ENCODE measurements at places on chromosomes 16 and 17.
A peak's percentile ranks its signal among the peaks of the same experiment; 100 is the strongest.

GRCh38 chr17:7313890-7314718 is 1.1 kb downstream of the GPS2 start:
- DNase-seq = no peak

- no peak for DNase-seq
Measured at GRCh38 chr17:66995944-66996343, 31.4 kb downstream of the CACNG4 start.

DNA sequence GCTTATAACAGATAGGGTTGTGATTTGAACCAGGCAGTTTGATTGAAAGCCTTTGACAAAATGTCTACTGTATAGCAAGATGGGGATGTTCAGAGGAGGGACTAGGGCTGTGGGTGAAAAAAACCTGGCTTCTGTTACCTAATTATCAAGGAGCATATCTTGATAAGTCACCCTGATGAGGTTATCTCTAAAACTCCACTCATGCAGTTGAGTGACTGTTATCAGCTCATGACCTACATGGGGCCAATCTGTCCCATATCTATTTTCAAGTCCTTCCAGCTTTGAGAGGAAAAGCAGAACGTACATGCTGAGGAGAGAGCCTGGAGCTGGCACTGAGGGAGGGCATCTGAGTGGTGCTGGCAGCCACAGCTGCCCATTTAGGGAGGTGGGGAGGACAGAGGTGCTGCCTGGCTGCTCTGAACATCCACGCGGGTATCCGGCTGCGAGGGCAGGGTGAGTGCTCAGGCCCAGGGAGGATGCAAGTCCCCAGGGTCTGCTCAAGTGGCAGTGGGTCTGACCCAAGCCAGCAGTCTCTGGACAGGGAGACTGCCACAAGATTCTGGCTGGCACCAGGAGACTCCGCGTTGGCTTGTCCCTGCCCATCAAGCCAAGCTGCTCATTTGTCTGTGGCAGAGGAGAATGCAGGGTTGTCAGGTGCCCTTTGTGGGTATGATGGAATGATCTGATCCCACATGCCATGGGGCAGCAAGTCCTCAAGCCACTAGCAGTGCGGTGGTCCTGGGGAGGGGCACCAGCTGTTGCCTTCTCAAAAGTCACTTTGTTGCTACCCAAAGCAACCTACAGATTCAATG is 29.2 kb downstream of the ATPAF2 start:
- no peak for DNase-seq

DNA sequence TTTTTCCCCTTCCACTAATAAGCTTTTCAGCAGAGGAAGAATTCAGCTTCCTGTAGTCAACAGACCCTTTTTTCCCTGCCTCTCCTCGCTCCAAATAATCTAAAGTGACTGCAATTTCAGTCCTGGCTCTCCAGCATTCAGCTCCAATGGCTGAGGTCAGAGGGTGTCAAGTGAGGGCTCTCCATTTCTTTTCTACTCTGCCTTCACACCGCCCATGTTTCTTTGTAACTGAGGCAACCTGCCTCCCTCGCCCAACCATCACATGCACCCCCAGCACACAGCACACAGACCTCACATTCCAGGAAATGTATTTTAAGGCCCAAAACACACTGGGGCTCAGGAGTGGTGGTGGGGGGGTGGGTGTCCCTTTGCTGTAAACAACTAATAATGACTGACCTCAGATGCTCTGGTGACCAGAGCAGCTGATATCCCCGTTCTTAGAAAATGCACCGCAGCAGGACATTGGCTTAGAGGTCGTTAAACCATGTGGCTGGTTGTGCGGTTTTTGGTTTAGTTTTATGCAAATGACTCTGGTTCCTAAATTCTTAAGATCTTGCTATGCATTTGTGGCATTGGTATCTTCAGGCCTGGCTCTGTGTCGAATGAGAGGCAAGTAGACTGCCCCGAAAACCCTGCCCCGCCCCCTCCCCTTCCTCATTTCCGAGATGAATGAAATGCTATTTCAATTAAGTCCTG is 203.6 kb downstream of the ZFHX3 start:
- peak; percentile 42 for DNase-seq

DNA sequence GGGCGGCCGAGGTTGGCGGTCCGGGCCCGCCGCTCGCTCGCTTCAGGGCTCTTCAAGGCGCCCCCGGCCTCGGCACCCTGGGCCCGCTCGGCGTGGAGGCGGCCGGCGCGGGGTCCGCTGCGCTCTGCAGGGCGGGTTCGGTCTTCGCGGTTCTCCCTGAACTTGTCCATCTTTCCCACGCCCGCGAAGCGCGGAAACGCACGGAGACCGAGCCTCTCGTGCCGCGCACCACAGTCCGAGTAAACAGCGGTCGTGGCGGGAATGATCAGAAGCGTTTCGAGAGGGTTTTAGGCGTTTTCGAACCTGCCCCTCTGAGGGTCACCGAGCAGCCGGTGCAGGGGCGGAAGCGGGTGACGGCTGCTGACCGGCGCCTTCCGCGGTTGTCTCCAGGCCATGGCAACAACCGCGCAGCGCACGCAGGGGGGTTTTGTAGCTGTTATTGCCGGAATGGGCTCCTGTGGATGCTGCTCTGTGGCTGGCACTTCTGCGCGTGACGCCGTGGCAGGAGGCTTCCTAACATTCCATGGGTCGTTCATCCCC is 414 bp downstream of the NARF start:
- no peak for DNase-seq

GRCh38 chr17:56680676-56681075 is 87.2 kb downstream of the NOG start:
- DNase-seq = no peak

DNA sequence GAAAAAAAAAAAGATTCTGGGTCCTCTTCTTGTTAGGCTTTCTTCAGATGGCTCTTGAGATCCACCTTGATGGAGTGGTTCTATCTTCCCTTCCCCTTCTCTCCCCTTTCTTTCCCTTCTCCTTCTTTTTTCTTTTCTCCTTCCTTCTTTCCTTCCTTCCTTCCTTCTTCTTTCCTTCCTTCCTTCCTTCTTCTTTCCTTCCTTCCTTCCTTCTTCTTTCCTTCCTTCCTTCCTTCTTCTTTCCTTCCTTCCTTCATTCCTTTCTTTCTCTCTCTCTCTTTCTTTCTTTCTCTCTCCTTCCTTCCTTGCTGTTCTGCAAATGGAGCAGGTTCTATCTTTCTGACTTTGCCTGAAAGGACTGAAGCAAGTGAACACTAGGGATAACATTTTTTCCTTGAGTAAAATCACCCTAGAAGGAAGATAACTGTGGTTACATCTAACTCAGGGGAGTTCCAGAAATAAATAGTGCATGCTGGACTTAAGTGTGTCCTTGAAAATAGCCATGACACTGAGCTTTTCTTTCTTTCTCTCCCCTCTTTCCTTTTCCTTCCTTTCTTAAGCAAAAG is 68.8 kb upstream of the SEC14L1 start:
- DNase-seq = no peak

DNA sequence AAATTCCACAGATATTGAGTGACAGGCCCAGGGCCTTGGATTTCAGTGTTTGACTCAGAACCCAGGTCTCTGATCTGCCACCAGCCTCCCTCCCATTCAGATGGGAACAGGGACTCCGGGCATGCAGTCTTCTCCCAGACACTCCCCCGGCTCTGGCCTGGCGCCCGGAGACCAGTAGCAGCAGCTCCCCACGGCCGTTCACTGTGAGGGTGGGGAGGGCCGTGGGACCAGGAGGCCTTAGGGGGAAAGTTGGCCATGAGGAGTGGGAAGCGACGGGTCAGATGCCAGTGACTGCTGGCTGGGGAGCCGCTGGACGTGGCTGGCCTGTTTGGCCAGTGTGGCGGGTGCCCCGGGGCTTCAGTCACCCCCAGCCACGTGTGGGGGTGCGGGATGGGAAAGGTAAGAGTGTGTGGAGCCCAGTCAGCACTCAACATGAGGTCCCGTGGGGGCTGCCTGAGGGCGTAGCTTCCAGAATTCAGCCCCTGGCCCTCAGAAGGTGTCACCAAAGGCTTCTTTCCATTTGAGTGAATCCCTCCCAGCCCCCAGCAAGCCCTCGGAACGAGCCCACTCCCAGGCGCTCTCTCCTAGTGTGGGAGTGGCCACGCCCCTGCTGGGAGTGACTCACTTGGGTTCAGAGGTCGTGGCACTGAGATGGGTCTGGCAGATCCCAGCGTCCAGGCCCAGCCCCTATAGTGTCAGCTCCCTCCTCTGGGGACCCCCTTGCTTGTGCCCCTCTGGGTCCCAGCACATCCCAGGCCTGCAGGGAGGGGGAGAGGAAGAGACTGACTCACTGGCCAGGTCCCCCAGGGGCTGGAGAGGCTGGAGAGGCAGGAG is 309.4 kb downstream of the SEC14L1 start:
- DNase-seq = no peak

GRCh38 chr16:17377360-17378324 is 93.1 kb downstream of the XYLT1 start:
- no peak for DNase-seq

DNA sequence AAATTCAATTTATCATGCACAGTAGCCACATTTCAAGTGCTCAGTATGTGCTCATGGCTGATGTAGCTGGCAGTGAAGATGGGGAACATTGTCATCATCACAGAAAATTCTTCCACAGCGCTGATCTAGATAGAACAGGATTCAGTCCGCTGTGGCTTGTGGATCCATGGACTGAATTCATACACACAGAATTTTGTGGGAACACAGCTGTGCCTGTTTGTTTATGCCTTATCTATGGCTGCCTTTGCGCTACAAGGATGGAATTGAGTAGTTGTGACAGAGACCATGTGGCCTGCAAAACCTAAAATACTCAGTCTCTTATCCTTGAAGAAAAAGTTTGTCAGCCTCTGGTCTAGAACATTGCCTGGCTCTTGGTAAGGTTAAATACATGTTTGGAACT is 128.4 kb downstream of the PRKCB start:
- DNase-seq = no peak

DNA sequence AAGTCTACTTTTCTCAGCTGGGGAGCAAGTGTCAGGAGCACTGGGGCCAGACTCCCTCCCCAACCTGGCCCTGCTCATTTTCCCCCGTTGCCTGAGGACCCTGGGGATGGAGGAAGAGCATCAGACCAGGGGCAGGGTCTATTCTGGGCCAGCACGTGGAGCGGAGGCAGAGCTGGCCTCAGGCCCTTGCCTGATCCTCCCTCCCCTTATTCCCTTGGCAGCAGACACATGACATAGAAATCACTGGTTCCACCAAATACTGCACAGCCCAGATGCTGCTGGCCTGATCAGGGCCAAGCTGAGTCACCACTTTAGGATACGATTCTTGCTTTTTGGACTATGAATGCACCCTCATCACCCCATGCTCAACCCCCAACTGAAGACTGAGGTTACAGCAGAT is 15.8 kb upstream of the AGRP start:
- no peak for DNase-seq

- DNase-seq = no peak
Measured at GRCh38 chr17:41730479-41730878, 4.0 kb downstream of the HAP1 start.

Measured in Jurkat, Clone E6-1 (cell line).